Activated CD4-positive, alpha-beta T cell treated with anti-CD3 and anti-CD28 coated beads for 24 hours (primary cell): ENCODE measurements at places on chromosomes 3 and 15.

GRCh38 chr15:53549697-53550305 lies 209.7 kb downstream of the WDR72 start:
- DNase-seq = no peak

- DNase-seq = no peak
These were observed 23.4 kb upstream of the MECOM start for GRCh38 chr3:169686874-169687273.

DNA sequence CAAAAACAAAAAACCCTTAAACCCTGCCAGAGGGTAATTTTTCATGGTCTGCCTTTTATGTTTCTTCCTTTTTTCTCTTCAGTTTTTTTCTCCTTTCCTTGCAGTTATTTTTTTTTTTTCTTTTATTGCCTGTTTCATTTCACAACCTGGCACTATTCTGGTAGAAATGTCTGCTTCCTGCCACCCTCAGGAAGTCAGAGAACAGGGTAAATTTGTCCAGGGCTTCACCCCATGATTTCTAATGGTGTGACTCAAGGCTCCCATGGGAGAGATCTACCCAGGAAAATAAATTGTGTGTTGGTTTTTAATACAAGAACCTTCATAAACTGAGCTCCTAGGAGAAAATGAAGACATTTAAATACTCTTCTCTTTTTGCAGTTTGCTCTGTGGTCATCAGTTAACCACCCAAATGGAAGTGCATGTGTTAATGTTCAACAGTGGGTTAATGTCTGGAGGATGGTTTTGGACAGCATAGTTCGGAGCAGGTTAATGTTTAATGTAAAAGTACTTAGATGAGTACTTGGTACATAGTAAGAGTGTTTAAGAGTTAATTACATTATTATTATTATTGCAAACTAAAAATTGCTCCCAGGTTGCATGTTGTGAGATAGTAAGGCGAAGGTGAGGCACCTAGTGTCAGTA lies 45.9 kb downstream of the CGNL1 start:
- DNase-seq = no peak

GRCh38 chr15:101052031-101052620 lies 133.0 kb downstream of the LRRK1 start:
- DNase-seq = no peak

- DNase-seq = no peak
These were observed 404.6 kb downstream of the LPP start for GRCh38 chr3:188558343-188559071.

DNA sequence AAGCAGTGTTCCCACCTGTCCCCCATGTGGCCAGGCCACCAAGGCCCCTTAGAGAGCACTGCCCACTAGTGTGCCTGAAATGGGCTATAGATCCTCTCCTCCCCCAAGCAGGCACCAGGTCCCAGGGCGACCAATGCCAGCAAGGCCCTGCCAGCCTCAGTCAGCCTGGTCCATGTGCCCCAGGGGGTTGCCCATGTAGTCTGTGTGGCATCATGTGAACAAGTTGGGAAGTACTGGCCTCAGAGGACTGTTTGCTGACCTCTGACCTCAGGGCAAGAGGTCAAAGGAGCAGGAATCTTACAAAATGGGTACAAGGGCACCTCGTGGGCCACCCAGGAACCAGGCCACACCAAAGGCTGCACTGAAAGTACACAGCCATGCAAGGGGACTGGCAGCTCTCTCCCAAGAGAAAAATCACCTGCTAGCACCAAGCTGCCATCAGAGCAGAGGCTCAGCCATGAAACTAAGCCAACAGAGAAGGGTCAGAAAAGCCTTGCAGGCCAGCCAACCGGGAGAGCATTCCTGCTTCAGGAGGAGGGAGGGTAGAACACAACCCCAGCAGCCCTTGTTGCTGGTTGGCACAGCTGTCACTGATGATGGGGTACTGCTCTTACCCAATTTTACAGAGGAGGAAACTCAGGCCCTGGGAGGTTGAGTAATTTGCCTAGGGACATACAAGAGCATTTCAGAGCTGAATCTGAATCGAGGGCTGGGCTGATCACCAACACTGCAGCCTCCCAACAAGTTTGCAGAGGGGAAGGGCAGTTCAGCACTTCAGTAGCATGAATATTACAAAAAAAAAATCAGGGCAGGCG lies 5.2 kb upstream of the FURIN start:
- no peak for DNase-seq

GRCh38 chr3:152322756-152323155 lies 54.0 kb downstream of the MBNL1 start:
- DNase-seq = no peak

- no peak for DNase-seq
These were observed 44.5 kb downstream of the KY start for GRCh38 chr3:134606033-134607025.

DNA sequence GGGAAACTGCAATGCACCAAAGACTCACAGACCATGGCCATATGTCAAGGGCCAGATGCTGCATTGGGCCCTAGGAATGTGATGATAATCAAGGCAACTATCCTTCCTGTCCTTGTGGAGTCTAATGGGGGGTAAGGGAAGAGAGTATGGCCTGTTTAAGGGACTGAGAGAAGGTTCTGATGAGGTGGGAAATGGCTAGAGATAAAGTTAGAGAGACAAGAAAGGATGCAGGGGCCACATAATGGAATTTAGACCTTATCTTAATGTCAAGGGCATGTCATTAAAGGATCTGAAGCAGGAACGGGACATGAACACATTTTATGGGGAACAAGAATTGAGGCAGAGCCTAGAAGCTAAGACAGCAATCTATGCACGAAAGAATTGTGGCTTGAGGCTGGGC lies 30.0 kb upstream of the ABHD17C start:
- no peak for DNase-seq

- DNase-seq = no peak
These were observed 530.6 kb upstream of the IL12A start for GRCh38 chr3:159458010-159458409.

DNA sequence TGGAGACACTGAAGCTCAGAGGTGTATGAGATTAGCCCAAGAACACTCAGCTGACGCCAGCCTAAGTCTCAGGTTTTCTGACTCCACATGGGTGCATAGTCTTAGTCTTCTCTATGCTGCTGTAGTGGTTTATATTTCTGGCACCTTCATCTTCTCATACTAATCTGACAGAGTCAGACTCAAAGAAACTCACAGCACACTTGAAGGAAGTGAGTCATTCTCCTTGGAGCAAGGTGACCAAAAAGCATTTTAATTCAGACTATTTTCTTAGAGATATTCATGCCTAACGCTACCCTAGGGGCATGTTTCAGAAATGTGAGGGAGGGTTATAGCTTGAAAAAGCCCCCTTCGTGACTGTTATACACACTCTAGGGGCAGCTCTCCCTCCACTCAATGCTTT lies 775.3 kb upstream of the ARPP21 start:
- no peak for DNase-seq

DNA sequence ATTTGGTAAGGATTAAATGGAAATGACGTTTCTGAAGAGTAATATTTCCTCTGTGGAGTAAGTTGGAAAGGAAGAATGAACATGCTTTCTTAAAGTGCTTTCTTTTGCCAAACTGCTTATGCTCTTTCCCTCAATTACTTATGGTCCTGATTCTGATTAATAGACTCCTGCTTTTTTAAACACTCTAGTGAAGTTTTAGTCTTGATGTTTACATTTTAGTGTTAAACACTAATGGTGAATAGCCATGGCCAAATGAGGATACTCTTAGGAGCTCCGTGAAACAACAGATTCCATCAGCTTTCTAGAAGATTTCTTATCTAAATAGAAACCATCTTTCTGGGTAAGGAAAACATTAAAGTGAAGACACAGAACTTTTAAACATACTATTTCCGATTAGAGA lies 117.6 kb downstream of the P3H2 start:
- DNase-seq = no peak

DNA sequence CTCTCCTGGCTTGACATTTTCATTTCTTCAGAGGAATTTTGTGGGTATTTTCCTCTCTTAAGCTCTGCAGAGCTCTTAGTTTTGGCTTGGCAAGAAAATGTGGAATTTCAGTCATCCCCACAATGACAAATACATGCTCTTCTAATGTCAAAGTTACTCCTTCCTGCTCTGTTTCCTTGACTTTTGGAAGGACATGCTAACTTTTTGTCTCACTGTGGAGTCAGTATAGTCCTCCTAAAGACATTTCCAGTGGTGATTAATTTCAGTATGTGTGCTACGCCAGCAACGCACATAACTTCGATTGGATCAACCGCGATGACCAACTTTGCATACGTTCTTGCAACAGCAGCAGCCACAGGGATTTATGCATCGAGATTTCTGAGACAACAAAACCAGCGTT lies 13.3 kb downstream of the EBLN2 start:
- no peak for DNase-seq

DNA sequence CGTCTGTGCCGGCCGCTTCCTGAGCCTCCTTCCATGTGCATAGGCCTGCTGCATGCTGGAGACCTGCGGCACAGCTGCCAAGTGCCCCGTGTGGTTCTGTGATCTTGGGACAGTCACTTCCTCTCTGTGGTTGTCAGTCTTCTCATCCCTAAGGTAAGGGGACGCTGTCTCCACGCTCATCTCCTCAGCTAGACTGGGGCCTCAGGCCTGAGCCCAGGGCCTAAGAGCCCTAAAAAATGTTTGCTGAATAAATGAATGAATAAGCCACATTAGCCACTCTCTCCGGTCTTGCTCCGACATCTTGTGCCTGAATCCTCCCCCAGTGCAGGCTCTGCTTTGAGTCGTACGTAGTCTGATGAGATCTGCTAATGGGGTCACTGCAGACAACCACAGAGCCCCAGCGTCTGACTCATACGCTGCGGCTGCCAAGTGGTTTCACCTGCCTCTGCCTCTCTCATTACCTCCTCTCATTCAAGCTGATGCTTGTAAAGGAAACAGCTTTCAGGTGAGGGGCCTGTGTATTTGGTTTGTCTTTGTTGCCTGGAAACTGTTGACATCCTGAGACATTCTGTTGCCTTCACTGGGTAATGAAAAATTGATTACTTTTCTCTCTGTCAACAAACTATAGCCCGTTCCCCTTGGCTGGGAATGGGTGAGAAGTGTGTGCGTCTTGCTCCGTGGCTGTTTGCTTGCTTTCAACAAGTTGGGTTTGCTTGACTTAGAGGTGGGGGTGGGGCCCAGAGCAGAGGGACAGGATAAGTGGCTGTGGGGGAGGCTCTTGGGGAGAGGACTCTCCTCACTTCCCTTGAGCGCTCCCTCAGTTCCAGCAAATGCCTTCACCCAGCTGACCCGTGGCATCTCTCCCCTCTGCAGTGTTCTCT lies 15.9 kb downstream of the RPLP1 start:
- DNase-seq = peak; percentile 68

GRCh38 chr15:65033659-65034269 lies 4.3 kb upstream of the MTFMT start:
- no peak for DNase-seq

DNA sequence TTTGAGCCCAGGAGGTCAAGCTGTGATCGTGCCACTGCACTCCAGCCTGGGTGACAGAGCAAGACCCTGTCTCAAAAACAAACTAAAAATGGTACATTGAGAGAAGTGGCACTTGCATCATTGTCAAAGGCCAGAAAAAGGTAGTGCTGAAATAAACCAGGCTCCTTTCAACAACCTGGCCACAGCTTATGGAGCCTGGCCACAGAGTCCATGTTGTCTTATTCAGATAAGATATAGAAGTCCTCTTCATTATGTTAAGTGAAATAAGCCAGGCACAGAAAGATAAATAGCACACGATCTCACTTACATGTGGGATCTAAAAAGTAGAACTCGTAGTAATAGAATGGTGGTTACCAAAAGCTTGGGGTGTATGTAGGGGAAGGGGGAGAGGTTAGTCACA lies 34.8 kb downstream of the EMC4 start:
- no peak for DNase-seq

DNA sequence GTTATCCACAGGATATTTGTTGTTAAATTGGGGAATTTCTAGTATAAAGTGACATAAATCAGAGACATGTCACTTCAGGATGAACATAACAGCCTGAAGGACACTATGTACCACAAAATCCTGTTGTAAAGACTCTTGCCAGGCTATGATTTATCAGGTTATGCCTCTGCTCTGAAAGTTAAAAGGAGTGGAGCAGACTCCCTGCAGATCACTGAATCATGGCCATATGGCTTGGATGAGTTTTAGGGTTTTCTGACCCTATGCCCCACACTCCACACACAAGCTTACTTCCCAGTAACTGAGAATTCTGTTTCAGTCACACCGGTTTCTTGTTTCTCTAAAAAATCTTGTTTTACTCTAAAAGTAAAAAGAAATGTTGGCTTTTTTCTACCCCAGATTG lies 869.4 kb downstream of the NAALADL2 start:
- no peak for DNase-seq

DNA sequence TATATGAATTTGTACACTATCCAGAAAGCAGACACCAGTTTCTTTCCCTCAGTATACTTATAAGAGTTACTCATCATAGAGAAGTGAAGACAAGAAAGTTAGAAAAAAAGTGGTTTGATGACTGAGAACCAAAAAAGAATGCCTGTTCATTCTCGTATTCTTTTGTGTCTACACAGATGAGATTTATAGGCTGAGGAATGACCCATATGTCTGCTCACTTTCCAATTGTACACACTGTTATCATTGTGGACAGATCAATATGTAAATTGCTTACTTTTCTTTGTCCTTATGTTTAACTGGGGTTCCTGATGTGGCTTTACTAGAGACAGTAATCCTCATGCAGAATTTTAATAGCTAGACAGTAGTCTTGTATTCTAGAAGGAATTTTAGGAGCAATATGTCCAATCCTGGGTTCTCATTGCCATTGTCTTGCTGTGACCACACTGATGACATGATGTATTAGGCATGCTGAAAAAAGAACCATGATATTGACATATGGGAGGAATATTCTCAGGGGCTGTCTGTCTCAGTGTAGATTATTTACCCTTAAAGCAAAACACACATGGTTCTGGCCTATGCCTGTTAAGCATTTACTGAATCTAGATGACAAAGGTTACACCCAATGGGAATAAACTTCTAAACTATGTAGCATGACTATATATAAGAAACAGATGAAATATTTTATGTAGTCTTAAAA lies 669.7 kb downstream of the ROBO1 start:
- DNase-seq = no peak

DNA sequence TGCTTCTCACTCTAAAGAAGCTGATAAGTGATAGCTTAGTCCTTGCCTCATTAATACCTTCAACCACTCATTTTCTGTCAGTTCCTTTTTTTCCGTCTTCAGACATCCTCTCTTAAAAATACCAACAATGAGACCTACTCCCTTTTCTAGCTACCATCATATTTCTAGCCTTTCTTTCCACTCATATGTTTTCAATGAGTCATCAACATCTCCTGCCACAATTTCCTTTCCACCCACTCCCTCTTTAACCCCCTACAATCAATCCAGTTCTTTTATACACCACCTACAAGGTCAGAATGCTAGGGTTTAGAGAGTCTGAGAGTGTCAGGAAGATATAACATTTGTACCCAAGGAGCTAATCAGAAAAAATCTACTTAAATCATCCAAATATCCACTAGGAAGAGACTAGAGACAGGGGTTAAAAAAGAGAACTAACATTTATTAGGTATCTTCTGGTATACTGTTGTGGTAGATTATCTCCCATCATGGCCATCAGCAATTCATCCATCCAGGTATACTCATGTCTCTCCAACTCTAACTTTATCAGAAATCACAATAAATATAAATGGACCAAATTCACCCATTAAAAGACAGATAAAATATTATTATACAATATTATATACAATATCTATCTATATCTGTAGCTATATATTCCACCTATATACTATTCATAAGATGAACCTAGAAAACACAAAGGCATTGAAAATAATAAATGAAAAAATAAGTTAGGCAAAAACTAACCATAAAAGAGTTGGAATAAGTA lies 42.5 kb downstream of the MYLK start:
- DNase-seq = no peak

- no peak for DNase-seq
These were observed 308.4 kb downstream of the PDCD6IP start for GRCh38 chr3:34106879-34107278.
